ENCODE measurements at places on chromosomes 12 and 14. TPM values are rescaled to one million over a fixed set of nuclear protein-coding genes. Genes with fewer than 3 reads are reported as not detected.

RPL10L gene
- total RNA-seq, result not detected

CCDC63 gene
- total RNA-seq, result not detected

RASSF9 gene
- total RNA-seq, result 5.8 TPM

- no peak for DNase-seq
These were observed 18.7 kb downstream of the GRIN2B start for GRCh38 chr12:13962699-13963098.

DNA sequence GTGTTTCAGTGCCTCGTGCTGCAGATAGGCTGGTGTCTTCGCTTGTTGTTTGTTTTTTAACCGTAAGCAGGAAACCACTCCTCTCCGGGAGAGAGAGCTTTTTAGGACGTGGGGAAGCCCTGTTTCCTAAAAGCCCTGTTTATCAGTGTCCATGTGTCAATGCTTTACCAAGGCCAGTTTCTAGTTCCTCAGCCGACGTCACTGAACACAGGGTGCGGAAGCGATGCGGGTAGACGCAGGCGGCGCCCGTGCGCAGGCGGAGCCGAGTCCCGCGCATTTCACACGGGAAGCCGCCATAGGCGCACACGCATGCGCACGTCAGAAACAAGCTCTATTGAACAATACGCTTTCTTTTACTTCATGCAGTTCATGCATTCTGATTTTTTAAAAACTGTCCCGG, 79.8 kb downstream of the GLT1D1 start:
- no peak for DNase-seq

NTN4 gene
- total RNA-seq, result 45.1 TPM
